Cortex of kidney (tissue), 1 donor: ENCODE measurements at places on chromosomes 2 and 18.

- DNase-seq, result no peak
Measured at GRCh38 chr2:159019021-159019420, 50.6 kb downstream of the TANC1 start.

- DNase-seq, result no peak
Measured at GRCh38 chr2:176117162-176117822, 714 bp downstream of the HOXD10 start.

- no peak for DNase-seq
Measured at GRCh38 chr2:144464730-144465129, 55.2 kb downstream of the ZEB2 start.

DNA sequence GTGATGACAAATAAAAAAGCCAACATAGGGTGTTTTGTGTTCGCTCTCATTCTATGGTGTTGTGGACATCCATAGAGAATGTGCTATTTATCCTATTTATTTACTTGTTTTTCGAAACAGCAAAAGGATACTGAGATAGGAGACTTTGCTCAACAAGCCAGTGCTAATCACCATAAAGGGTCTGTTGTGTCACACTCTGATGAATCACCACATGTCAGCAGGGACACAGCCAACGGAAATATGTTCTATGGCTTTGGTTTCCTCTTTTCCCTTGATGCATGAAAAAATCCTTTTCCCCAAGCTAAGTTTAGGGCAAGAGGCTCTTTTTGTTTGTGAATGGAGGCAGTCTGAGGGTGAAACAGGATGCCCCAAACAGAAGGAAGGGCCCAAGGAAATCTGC lies 154.3 kb downstream of the RNF152 start:
- no peak for DNase-seq

DNA sequence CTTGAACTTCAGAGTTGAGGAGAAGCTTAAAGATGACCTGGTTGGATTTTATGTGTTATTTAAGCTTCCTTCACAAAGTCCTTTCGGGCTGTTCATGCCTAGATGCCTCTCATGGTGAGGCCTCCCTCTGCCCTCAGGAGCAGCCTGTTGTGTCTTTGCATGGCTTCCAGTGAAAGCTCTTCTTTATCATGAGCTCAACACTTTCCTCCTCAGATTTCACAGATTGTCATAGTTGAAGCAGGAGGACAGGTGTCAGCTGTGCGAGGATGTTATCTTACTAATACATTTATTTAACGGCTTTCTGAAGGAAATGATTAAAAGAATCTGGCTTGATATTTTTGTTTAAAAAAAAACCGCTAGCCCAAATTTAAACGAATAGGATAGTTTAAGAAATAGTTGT lies 48.8 kb upstream of the ITSN2 start:
- no peak for DNase-seq

GRCh38 chr2:158214431-158214830 lies 112.8 kb downstream of the UPP2 start:
- DNase-seq, result no peak

GRCh38 chr18:61635901-61636528 lies 256.8 kb downstream of the RNF152 start:
- DNase-seq, result no peak

- DNase-seq, result no peak
Measured at GRCh38 chr2:158021226-158021625, 80.5 kb upstream of the UPP2 start.

DNA sequence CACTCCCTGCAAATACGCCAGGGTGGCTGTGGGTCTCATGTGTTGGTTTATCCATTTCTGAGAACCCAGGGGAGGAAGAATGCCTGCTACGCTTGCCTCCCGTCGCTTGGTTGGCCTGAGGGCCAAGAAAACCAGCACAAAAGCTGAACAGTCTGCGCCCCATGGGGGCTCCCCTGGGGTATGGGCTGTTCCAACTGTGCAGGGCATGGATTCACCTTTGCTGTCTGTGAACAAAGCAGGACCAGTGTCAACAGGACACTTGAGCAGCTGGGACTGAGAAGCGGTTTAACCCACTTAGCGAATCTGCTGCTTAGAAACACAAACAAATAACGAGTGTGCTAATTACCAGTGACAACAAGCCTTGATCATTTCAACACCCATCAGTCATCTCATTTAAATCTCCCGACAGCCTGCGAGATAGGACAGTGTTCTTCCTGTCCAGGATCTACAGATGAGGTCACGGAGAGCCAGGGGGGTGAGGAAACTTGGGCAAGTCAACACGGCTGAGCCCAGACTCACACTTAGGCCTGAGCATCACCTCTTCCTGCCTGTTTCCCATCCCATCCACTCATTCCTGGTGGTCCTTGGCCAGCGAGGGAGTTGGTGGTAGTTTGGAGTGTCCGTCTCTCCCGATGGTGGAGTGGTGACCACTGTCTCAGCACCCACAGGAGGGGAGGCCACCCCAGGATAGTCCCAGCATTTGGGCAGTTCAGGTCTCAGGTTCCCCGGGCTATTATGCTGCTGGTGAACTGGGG lies 111.6 kb upstream of the HAAO start:
- DNase-seq, result no peak
